ENCODE measurements at places on chromosomes 13 and 19. TPM values are rescaled to one million over a fixed set of nuclear protein-coding genes. Genes with fewer than 3 reads are reported as not detected.

The KASH5 gene
- total RNA-seq, result not detected

The MCEMP1 gene
- not detected for total RNA-seq

The ITGBL1 gene
- 7.0 TPM for total RNA-seq

The ARHGEF1 gene
- total RNA-seq, result 56.2 TPM

The CGB1 gene
- not detected for total RNA-seq

The PCDH9 gene
- total RNA-seq, result 3.3 TPM

The NOTCH3 gene
- total RNA-seq, result 2.0 TPM

The KCNK6 gene
- total RNA-seq, result 5.8 TPM

The ZNF492 gene
- under 0.01 TPM for total RNA-seq

The NANOS2 gene
- not detected for total RNA-seq

The HPN gene
- total RNA-seq, result not detected

The FXYD5 gene
- 54.5 TPM for total RNA-seq

The KLHL1 gene
- total RNA-seq, result not detected

The FUT1 gene
- total RNA-seq, result 6.5 TPM

The ZNF266 gene
- total RNA-seq, result 10.8 TPM

The NUDT15 gene
- 23.1 TPM for total RNA-seq

The PSG11 gene
- total RNA-seq, result not detected

The UNC13A gene
- 0.19 TPM for total RNA-seq

The ZNF568 gene
- total RNA-seq, result 6.5 TPM

The TDRD12 gene
- total RNA-seq, result 0.19 TPM

The NCCRP1 gene
- not detected for total RNA-seq

The PRKCG gene
- not detected for total RNA-seq

The DNMT1 gene
- 40.5 TPM for total RNA-seq

The CLASRP gene
- total RNA-seq, result 31.4 TPM

The SLC7A10 gene
- total RNA-seq, result not detected

The PTPRH gene
- 0.65 TPM for total RNA-seq

The PRDX2 gene
- total RNA-seq, result 264 TPM

The ZNF888 gene
- total RNA-seq, result 2.0 TPM

The GRK1 gene
- total RNA-seq, result not detected

The SMIM24 gene
- 0.33 TPM for total RNA-seq

Measured in vein endothelial cell (primary cell).